Activated CD4-positive, alpha-beta T cell treated with anti-CD3 and anti-CD28 coated beads for 1 hour (primary cell): ENCODE measurements at places on chromosomes 2 and 18.

DNA sequence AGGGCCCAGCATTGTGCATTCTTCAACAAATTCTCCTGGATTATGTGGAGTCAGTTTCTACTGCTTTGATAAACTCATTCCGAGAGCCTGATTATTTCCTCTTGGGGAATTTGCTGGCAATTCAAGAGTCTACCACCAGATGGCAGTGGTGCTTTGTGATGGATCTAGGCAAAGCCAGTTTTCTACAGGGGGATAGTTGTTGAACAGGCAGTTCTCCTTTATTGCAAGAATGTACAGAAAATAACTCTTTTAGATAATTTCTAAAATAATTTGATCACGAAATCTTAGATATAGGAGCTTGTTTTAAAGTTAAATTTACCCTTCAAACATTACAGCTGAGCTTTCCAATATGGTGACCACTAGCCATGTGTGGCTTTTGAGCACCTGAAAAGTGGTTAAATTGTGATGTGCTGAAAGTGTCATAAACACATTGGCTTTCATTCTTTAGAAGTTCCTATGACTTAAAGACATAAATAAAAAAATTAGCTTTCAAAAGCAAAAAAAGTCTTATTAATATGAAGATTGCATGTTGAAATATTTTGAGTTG, 66.7 kb upstream of the HAAO start:
- peak; percentile 28 for DNase-seq

DNA sequence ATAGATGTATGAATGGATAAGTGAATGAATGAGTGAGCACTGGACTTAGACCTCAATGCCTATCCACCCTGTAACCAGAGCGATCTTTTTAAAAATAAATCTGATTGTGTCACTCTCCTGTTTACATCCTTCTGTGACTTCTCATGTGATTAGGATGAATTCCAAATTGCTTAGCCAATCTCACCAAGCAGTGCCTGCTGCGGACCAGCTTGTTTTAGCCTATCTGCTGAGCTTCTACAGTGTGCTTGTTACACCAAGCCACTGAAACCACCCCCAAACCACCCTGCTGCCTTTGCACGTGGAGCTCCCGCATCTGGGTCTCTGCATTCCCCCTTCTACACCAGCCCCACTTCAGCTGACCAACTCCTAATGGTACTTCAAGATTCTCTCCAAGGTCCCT, 265.4 kb downstream of the EN1 start:
- no peak for DNase-seq

DNA sequence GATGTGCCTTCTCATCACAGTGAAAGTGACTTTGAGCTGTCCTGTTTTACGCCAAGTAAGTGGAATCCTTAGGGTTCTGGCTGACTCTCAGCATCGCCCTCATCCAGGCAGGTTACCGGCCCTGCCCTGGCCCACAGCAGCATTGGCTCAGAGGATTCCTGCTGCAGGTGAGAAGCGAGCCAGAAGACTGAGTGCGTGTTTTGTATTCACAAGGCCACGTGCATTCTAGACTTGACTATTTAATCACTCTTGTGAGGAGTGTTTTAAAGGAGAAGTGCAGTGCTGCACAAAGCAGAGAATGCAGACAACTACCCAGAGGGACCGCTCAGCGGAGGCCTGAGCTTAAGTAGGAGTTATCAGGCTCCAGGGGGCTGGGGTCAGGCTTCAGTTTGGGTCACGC, 48.3 kb downstream of the LAMA3 start:
- no peak for DNase-seq

DNA sequence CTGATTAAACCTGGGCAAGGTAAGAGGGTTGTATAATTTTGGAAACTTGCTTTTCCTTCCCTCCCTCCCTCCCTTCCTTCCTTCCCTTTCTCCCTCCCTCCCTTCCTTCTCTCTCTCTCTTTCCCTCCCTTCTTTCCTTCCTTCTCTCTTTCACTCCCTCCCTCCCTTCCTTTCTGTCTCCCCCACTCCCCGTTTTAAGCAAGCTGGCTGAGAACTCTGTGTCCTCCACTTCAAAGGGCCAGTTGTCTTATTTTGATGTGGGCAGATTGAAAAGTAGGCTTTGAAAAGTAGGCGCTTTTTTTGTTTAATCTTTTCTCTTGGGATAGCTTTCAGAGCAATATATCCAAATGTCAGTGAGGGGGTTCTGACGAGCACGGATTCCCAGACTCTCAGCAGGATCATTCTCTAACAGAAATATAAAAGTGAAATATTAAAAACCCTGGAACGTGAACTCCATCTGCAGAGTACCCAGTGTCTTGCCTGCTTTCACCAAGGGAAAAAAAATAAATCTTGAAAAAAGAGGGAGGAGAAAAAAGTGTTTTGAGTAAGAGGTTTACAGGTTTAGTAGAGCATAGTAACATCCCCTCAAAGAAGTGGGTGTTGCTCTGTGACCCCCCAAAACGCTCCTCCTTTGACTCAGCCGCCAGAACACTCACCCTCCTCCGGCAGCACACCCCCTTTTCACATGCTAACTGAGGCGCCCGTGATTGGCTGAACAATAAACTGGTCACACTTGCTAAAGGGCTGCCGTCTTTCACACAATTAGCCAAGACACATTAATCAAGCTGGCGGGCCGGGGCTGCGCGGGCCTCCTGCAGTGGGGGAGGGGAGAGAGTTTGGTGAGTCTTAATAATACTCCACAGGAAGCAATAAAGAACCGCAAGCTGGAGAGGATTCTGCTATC, 52.2 kb downstream of the CDK15 start:
- no peak for DNase-seq

DNA sequence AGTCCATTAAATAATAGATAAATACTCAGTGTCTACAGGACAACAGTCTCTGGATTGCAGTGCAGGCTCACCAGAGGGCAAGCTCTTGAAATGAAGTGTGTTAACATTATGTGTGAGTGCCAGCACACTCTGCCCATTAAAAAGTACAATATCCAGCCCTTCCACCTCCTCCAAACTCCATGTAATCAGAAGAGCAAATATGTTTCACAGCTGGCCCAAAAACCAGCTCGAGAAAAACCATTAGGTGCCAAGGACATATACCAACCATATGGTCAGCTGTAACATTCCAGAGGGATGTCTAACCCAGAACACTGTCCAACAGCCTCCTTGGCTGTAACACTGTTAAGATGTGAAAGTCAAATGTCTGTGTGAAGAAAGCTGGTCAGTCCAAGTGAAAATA, 112.2 kb downstream of the ZNF385B start:
- no peak for DNase-seq

GRCh38 chr2:190410166-190410565, 2.0 kb downstream of the MFSD6 start:
- DNase-seq: no peak
